Natural killer cell treated with Interleukin-12 subunit alpha and Interleukin-12 subunit beta and Interleukin-15 and Interleukin-18, amount 100 ng/mL, for 72 hours (primary cell): ENCODE measurements at places on chromosomes 5 and 9.

- no peak for DNase-seq
Observed at GRCh38 chr5:145062280-145063062, 772.7 kb downstream of the PRELID2 start.

GRCh38 chr5:162299793-162300192, 232.2 kb downstream of the GABRG2 start:
- DNase-seq = no peak

- no peak for DNase-seq
Observed at GRCh38 chr5:14834584-14835550, 36.7 kb downstream of the ANKH start.

GRCh38 chr9:134526584-134527477, 114.8 kb upstream of the COL5A1 start:
- DNase-seq = no peak

DNA sequence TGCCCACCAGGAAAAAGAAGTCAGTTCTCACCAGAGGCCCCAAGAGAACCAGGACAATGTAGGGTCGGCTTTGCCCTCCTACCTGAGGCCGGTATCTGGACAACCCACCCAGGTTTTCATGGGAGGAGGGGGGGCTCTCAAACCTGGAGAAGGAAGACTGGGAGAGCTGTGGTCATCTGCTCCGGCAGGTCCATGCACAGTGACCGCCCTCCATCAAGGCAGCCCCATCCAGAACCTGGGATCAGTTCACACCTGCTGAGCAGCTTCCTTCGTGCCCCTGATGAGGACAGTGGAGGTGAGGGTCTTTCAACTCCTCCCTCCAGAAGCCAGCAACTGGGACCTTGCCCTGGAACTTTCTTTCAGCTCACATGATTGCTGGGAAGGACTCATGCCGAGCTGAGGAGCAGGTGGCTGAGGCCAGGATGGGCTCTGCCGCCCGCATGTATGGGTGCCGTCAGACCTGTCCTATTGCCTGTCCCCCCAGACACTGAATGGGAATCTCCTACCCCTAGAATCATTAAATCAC, 20.8 kb upstream of the FIBCD1 start:
- DNase-seq = no peak

GRCh38 chr5:170540271-170540670, 36.5 kb downstream of the KCNIP1 start:
- peak; percentile 16 for DNase-seq

DNA sequence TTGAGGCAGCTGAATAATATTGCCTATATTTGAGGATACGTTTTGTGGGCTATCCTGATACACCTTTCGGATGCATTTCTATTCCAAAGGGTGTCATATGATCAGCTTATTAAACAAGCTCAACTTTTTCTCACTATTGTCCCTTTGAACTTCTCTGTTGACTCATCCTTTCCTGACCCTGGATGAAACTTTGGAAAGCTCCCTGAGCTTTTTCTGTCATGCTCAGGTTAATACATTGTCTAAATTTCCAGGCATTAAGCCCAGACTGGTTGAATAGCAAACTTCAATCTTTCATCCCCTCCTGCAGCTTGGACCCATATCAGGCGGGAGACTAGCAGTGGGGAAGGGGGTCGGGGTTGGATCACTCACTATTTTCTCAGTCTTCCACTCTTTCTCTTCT, 104.9 kb upstream of the PTPN3 start:
- DNase-seq = no peak

GRCh38 chr5:56810826-56811225, 4.5 kb upstream of the MAP3K1 start:
- no peak for DNase-seq

- DNase-seq = no peak
Observed at GRCh38 chr5:1380910-1381309, 36.0 kb upstream of the CLPTM1L start.

DNA sequence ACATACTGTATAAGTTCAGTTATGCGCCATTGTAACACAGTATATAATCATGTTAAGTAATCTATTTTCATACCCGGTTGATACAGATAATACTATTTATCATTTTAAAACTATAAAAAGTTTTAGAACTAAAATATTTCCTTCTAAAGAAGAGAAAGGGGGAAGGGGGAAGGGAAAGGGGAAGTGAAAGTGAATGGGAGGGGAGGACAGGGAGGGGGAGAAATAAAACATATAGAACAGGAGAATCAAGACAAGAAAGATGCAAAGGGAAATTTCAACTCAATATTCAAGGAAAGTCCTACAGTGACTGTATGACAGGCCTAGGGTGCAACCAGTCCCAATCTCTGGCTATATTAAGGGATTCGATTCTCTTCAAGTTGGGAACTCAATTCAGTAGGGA, 1278.8 kb downstream of the MAT2B start:
- DNase-seq = no peak

DNA sequence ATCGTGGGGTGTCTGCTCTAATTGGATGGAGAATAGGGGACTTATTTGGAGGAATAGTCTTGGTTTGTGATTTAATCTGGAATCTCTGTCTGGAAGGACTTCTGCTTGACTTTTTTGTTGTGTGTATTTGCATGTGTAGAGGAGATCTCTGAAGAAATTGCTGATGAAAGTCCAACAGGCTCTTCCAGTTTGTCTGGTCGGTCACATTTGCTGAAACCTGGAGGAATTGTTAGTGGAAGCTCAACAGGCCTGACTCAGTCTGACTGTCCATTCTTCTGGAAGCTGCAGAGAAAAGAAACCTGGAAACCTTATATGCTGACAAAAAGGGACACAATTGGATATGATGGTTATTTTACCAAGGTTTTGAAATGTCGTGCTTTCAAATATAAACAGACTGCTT, 33.4 kb upstream of the TENT2 start:
- no peak for DNase-seq

GRCh38 chr5:172079876-172080275, 73.4 kb upstream of the FBXW11 start:
- no peak for DNase-seq

GRCh38 chr5:138282920-138283742, 8.7 kb upstream of the GFRA3 start:
- DNase-seq = no peak

DNA sequence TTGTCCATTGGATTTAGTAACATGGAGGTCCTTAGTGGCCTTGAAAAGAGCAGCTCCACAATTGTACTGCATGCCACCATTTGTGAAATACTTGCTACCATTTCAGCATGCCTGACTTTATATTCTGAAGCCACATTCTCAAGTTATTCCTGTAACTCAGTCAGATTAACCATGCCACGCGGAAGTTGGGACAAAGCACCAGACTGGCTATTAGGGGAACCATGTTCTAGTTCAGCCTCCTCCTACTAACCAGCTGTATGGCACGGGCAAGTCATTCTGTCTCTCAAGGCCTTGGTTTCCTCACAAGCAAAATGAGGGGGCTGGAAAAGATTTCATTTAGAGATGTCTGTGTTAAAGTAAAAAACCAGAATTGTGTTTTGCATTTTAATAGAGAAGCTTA, 418.0 kb downstream of the PLK2 start:
- DNase-seq = no peak

DNA sequence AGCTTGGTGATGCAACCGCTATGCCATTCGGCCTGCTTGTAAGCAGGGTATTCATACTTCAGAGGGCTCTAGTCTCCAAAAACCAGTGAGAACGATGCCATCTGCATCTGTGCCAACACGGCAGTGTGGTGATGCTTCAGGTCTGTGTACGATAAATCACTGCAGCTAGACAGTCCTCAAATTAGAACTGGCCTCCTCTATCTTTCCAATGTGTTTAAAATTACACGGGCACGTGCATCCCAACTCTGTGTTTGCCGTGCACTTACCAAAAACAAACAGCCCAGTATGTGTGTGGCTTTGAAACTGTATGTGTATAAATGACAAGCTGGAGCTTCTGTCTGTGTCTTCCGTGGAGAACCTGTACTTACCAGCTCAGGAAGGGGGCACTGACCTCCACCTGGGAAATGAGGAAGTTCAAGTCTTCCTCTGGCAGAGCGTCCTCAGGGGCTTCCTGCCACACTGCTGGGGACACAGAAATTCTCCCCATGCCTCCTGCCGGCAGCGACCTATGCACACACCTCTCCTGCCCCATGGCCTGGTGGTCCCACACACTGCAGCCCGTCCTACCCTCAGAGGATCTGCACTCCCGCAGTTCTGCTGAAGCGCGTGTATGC, 12.3 kb downstream of the MED10 start:
- no peak for DNase-seq

DNA sequence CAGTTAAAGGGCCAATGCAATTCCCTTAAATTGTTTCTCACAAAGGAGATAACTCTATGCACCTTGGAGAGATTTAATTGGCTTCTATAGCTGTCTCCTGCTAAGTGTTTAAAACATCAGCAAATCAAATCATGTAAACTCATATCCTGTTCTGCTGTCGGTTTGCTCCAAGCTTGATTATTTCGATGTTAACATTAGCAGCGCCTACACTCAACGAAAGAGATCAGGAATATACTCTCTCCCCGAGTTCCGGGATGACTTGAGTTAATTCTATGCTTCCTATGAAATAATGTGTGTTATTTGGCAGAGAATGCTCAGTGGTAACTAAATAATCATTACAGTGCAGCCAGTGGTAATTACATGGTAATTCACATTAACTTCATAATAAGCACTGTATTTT, 338.6 kb downstream of the EBF1 start:
- no peak for DNase-seq

DNA sequence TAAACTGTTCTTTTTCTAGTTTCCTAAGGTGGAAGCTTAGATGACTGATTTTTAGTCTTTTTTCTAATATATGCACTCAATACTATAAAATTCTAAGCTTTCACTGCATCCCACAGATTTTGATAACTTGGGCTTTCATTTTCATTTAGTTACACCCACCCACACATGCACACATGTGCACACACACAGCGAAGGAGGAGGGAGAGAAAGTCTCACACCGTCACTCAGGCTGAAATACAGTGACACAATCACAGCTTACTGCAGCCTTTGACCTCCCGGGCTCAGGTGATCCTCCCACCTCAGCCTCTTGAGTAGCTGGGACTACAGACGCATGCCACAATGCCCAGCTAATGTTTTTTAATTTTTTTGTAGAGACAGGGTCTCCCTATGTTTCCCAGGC, 96.5 kb downstream of the SMIM23 start:
- DNase-seq = no peak
